ENCODE measurements at places on chromosomes 5 and 9. TPM values are rescaled to one million over a fixed set of nuclear protein-coding genes. Genes with fewer than 3 reads are reported as not detected.

- no peaks in the 10 kb centered on the region for H3K27me3 ChIP-seq
- H3K36me3 ChIP-seq = no peaks in the 10 kb centered on the region
- H3K4me3 ChIP-seq = no peak overlapping the region
- H3K27ac ChIP-seq = no peak overlapping the region
- DNase-seq = no peak
- peaks cover 10% of the 10 kb centered on the region for H3K4me1 ChIP-seq
Measured at GRCh38 chr5:140148508-140148907, 22.8 kb downstream of the IGIP start.

GRCh38 chr5:134175921-134176510 is 734 bp downstream of the SKP1 start:
- H3K27ac ChIP-seq = peak overlapping the region; percentile 100
- H3K36me3 ChIP-seq = no peaks in the 10 kb centered on the region
- H3K27me3 ChIP-seq = no peaks in the 10 kb centered on the region
- peaks cover 8% of the 10 kb centered on the region for H3K4me1 ChIP-seq
- peak overlapping the region; percentile 98 for H3K4me3 ChIP-seq
- no peak for DNase-seq

Gene TMEM232
- 2.4 TPM for total RNA-seq

- no peak overlapping the region for H3K4me3 ChIP-seq
- no peak overlapping the region for H3K27ac ChIP-seq
- DNase-seq = no peak
- no peaks in the 10 kb centered on the region for H3K36me3 ChIP-seq
- H3K4me1 ChIP-seq = no peaks in the 10 kb centered on the region
Measured at GRCh38 chr5:78837836-78838235, 147.3 kb downstream of the ARSB start.

DNA sequence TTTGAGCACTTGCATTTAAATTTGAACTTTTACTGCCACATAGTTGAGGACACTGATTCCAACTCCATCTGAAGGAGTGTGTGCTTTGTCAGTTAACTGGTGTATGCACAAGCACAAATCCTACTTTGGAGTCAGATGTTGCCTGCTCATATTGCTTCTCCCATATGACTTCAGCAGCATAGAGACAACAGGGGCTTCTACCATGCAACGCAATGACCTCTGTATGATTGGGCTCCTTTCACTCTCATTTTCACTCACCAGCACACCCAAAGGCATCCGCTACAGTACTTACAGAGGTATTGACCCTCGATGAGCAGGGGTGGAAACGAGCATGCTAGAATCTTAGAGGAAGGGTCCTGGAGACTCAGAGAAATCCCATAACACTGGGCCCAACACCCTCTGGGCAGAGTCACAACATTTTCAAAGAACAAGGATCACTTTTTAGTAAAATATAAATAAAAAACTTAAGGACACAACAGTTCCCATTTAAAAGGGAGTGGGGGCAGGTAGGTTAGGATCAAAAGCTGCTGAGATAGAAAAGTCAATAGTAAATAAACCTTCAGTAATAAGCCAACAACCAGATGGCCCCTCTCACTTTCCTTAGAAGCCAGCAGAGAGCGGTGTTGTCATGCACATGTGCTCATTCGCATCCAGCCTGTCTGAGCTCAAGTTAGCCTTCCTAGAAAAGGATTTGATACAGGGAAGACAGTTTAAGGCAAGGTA is 203.8 kb downstream of the SNCAIP start:
- peak; percentile 16 for DNase-seq
- no peaks in the 10 kb centered on the region for H3K4me1 ChIP-seq
- H3K4me3 ChIP-seq = no peak overlapping the region
- H3K27ac ChIP-seq = no peak overlapping the region
- H3K27me3 ChIP-seq = no peaks in the 10 kb centered on the region
- no peaks in the 10 kb centered on the region for H3K36me3 ChIP-seq

Gene SLCO6A1
- total RNA-seq = not detected

Gene MYORG
- total RNA-seq = 8.5 TPM

- no peak overlapping the region for H3K27ac ChIP-seq
- no peaks in the 10 kb centered on the region for H3K4me1 ChIP-seq
- no peaks in the 10 kb centered on the region for H3K27me3 ChIP-seq
- no peak for DNase-seq
- H3K4me3 ChIP-seq = no peak overlapping the region
- no peaks in the 10 kb centered on the region for H3K36me3 ChIP-seq
Measured at GRCh38 chr5:75055727-75056144, 3.4 kb upstream of the GCNT4 start.

DNA sequence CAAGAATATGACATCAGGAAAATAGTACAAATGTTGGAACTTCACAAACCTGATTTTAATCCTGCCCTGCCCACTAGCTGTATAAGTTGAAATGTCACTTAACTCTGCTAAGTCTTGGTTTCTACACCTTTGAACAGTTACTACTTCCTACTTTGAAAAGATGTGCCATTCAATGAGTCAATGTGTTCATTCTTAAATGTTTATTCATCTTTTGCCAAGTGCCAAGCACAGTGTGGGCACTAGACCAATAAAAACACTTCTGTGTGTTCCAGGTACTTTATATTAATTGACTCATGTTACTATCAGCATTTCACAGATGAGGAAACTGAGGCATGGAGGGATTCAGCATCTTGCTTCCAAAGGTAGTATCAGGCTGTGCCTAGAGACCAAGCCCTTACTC is 12.8 kb downstream of the PDCL start:
- no peak for DNase-seq
- no peak overlapping the region for H3K27ac ChIP-seq
- H3K36me3 ChIP-seq = no peaks in the 10 kb centered on the region

Gene ZNF618
- 7.0 TPM for total RNA-seq

DNA sequence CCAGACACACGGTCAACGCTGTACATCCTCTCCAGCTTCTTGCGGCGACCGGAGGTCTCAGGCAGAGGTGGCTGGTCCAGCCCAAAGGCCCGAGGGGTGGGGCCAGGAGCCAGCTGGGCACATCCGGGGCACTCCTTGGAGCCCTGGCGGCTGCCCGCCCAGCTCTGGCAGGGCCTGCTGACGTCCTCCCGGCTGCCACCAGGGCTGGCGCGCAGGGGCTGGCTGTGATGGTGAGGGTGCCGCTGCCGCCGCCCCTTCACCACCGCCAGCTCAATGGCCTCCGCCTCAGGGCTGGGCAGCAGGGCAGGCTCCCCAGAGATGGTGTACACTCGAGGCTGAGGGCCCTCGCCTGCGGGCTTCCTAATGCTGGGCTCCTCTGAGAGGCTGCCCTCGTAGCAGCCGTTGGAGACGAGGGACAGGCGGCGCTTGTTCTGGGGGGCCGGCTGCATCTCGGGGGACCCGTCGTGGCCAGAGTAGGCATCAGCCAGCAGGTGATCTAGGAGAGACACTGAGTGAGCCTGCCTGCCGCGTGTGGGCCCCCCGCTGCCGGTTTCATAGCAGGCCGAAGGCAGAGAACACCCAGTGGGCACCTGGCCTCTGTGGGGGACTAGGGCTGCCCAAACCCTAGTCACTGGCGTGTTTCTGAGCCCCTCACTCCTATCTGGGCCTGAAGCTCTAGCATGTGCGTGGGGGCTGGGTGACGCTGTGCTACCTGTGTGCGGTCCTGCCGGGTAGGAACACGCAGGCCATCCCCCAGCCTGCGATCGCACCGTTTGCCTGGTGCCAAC is 1.5 kb downstream of the NSMF start:
- DNase-seq = peak; percentile 71

- no peaks in the 10 kb centered on the region for H3K4me1 ChIP-seq
- H3K27me3 ChIP-seq = no peaks in the 10 kb centered on the region
- H3K4me3 ChIP-seq = peak within 1 kb of the TSS; percentile 80
- H3K36me3 ChIP-seq = no peaks in the 10 kb centered on the region
- DNase-seq = peak; percentile 90
- H3K27ac ChIP-seq = peak within 1 kb of the TSS; percentile 89
Measured at GRCh38 chr5:76818844-76819831, at the start of gene F2RL1. Gene F2RL1 (plus strand): TSS chr5:76819030. CDS start chr5:76819183, 153 bp downstream.

Gene C9orf50
- not detected for total RNA-seq

Gene KYAT1
- total RNA-seq = 1.4 TPM

Data from pancreas (tissue), 10 donors.